H9 (cell line): ENCODE measurements at places on chromosomes 12 and 14. TPM values are rescaled to one million over a fixed set of nuclear protein-coding genes. Genes with fewer than 3 reads are reported as not detected.

Gene PEX5
- total RNA-seq: 38.1 and 40.5 TPM in 2 replicates

DNA sequence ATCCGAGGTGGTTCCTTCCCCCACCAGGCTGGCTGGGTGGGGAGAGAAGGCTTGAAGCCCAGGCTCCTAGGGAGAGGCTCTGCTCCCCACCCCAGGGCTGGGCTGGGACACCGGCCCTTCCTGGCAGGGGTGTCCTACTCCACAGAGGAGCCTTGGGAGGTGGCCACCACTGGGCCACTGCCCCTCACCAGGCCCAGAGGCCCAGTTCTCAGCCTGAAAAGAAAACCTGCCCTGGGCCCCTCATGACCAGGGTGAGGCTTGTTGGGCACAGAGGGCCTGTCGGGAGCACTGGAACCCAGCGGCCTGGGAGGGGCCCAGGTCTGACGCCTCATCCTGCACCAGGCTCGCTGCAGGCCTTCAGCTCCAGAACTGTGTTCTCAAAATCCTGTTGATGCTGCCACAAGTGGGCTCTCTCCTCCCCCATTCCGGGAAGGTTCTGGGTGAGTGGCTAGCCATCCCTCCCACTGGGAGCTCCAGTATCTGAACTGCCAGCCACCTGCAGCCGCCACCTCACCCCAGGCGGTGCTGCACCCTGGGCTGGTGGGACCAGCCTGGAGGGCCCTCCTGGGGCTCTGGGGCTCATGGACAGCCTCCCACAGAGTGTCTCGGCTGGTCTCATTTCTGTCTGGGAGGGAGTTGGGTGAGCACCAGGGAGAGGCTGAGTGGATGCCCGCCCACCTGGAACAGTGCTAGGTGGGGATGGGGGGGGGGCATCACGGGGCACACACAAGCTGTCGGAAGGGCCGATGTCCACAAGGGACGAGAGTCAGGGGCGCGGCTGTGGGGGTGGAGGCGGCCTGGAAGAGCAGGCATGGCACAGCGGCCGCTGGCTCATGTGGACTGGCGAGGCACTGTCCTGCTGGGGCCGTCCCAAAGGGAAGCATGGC lies 11.8 kb downstream of the BAG5 start:
- H3K27me3 ChIP-seq: no peaks in the 10 kb centered on the region
- H3K4me1 ChIP-seq: no peaks in the 10 kb centered on the region
- no peak overlapping the region for H3K4me3 ChIP-seq
- no peaks in the 10 kb centered on the region for H3K36me3 ChIP-seq

- H3K27ac ChIP-seq: no peak overlapping the region
- no peak overlapping the region for H3K4me3 ChIP-seq
- DNase-seq: no peak
Observed at GRCh38 chr14:76461886-76462285, 85.9 kb downstream of the ESRRB start.

DNA sequence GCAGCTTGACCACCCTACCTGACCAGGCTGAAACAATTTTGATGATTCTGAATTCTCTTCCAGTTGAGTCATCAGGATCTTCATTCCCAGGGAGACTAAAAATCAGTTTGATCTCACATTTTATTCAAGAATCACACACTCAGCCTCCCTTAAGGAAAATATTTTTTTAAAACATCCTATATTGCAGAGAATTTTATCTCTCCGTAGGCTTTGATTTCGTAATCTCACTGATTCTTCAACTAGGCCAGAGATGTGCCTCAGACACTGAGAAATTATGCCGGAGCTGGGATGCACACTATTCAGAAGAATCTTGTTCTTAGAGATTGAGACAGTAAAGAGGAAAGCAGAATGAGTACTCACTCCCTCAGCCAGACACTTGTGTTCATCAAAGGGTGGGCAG lies 7.0 kb upstream of the ANO2 start:
- no peak overlapping the region for H3K27ac ChIP-seq
- no peak overlapping the region for H3K4me3 ChIP-seq
- no peaks in the 10 kb centered on the region for H3K36me3 ChIP-seq
- H3K4me1 ChIP-seq: no peaks in the 10 kb centered on the region
- no peaks in the 10 kb centered on the region for H3K27me3 ChIP-seq
- DNase-seq: no peak

GRCh38 chr14:60599727-60600126 lies 49.5 kb downstream of the SIX1 start:
- H3K4me1 ChIP-seq: no peaks in the 10 kb centered on the region; the same call in 1 of the 2 replicates
- no peak overlapping the region for H3K4me3 ChIP-seq
- H3K36me3 ChIP-seq: no peaks in the 10 kb centered on the region
- no peaks in the 10 kb centered on the region for H3K27me3 ChIP-seq

- peaks cover 4% of the 10 kb centered on the region; the same call in 1 of the 2 replicates for H3K4me1 ChIP-seq
- H3K4me3 ChIP-seq: no peak overlapping the region
- H3K27ac ChIP-seq: no peak overlapping the region
- DNase-seq: peak; percentile 21
- H3K36me3 ChIP-seq: peaks cover 15% of the 10 kb centered on the region
- no peaks in the 10 kb centered on the region for H3K27me3 ChIP-seq
Observed at GRCh38 chr12:3723916-3724805, 28.7 kb downstream of the CRACR2A start.
